ENCODE measurements at places on chromosomes 2 and 18. TPM values are rescaled to one million over a fixed set of nuclear protein-coding genes. Genes with fewer than 3 reads are reported as not detected.
A peak's percentile ranks its signal among the peaks of the same experiment; 100 is the strongest.

CNRIP1 gene
- not detected for total RNA-seq

MC5R gene
- total RNA-seq = not detected

BCL11A gene
- total RNA-seq = 0.21 TPM

TRABD2A gene
- total RNA-seq = 67.9 TPM

COLEC11 gene
- 0.11 TPM for total RNA-seq

POTEJ gene
- total RNA-seq = not detected

NT5C1B gene
- total RNA-seq = not detected

RTP5 gene
- 0.30 TPM for total RNA-seq

PAX3 gene
- total RNA-seq = not detected

GRCh38 chr18:54914816-54915215, 44.4 kb downstream of the CCDC68 start:
- DNase-seq = no peak

- DNase-seq = peak; percentile 55
These were observed at the start of gene SNTG2 for GRCh38 chr2:950080-950966. SNTG2 (plus strand) TSS chr2:950849; CDS start chr2:950997, 148 bp downstream.

DNA sequence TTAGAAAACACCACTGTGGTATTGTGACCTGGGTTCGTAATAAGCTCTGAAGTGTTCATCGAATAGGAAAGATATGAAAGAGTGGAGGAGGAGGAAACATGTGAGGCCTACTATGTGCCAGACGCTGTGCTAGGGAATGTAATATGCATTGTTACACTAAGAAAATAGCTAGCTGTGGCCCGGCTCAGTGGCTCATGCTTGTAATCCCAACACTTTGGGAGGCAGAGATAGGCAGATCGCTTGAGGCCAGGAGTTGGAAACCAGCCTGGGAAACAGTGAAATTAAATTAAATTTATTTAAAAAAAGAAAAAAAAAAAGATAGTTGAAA, 49.2 kb upstream of the ZNF397 start:
- DNase-seq = no peak

DNA sequence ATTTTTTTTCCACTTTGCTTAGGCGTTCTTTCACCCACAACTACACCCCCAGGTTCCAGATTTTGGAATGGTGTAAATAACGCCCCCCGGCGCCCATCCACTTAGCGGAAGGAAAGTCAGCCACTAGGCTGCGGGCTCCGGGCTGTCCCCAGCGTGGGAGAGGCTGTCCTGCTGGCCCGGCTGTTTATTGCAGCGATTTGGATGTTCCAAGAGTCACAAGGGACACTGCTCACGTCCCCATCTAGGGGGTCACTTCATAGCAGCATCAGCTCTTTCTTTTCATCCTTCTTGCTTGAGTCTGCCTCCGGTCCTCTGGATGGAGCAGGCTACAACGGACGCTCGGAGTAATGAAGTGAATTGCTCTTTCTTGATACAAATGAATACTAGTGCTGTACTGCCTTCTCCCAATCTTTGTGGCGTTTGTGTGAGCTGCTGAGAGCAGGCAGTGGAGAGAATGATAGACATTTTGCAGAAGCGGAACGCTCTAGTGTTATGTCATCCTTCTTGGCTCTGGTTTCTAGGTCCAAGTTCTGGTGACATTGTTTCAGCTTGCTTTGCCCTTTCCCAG, 50.7 kb upstream of the PAIP2B start:
- no peak for DNase-seq

- no peak for DNase-seq
These were observed 91.0 kb downstream of the TMEM185B start for GRCh38 chr2:120132190-120132589.

- DNase-seq = no peak
These were observed 747.0 kb downstream of the BCL11A start for GRCh38 chr2:59806486-59806885.

GRCh38 chr2:9178904-9179571, 27.6 kb upstream of the ASAP2 start:
- no peak for DNase-seq

DNA sequence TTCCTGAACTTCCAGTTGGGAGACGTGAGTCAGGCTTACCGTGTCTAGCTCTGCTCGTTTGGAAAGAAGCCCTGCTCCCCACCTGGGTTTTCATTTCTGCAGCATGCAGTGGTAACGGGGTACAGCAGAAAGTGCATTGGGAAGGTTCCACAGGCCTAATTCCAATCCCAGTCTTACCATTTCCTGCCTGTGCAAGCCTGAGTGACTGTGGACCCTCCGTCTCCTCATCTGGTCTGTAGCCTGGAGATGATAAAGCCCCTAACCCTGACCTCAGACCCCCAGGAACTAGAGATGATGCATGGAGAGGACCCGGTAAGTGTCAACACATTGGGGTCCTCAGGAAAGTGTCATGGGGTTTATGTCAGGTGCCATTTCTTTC, 5.8 kb upstream of the PSD4 start:
- DNase-seq = no peak

GRCh38 chr2:164143183-164143930, 407.5 kb upstream of the FIGN start:
- DNase-seq = no peak

DNA sequence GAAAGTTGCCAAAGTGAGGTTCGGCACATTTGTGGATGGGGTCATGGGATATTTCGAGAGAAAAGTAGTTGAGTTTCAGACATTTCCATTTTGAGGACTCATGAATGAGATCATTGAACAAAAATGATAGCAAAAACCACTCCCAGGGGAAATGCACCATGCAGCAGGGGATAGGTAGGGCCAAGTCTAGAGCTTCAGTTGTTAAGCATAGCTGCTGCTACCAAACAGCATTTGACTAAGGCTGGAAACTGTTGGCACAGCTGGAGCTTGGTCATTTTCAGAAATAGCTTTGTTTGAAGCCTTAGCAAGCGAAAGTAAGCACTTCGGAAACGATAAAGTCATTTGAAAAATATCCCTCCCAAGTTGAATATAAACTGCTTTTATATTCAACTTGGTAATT, 431.8 kb downstream of the SOCS6 start:
- DNase-seq = no peak

GRCh38 chr2:46977280-46977665, 61.7 kb upstream of the MCFD2 start:
- no peak for DNase-seq

DNA sequence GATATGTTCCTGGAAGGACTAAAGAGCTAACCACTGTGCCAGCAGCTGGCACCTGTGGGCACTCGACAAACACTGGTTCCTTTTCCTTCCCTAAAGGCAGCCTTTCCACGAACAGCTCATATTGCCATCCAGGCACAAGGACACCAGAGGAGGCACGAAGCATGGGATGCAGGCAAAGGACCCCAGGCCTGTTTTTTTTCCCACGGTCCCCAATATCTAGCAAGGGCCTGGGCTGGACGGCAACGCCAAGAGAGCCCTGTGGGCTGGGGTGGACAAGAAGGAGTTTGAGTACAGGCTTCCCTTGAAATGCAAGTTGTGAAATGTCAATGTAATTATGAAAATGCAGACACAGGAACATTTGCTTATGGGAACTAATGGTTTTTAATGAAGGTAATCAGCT, 135.9 kb downstream of the CYP26B1 start:
- no peak for DNase-seq

DNA sequence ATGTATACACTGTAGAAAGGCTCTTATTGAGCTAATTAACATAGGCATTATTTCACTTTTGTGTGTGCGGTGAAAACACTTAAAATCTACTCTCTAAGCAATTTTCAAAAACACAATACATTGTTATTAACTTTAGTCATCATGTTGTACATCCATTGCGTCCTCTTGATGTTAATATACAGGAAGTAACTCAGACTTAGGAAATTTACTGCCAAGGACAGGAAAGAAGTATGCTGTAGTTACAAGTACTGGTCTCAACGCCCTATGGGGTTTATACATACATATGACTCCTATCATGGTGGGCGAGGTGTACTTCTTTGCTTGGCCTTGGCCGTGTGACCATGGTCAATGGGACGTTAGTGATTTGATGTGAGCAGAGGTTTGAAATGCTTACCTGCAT, 15.5 kb downstream of the SCTR start:
- DNase-seq = no peak

GRCh38 chr18:49172246-49172645, 221.5 kb upstream of the SMAD7 start:
- DNase-seq = no peak

DNA sequence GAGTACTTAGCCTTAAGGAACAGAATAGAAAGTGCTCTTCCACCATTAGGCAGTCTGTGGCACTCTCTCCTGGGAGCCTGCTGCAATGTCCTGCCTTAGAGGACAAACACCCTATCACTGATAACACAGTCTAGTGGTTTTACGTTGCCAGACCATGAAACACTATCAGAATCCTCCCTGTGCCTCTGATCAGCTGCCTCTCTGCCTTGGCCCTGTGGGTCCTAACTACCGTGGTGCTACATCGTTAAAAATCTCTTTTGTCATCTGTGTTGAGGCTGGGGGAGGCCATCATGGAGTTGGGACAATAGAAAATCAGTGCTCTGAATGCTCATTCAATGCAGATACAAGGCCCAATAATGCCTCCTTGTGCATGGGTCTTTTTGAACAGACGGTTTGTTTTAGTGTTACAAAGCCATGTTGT, 11.9 kb upstream of the APCDD1 start:
- DNase-seq = no peak

DNA sequence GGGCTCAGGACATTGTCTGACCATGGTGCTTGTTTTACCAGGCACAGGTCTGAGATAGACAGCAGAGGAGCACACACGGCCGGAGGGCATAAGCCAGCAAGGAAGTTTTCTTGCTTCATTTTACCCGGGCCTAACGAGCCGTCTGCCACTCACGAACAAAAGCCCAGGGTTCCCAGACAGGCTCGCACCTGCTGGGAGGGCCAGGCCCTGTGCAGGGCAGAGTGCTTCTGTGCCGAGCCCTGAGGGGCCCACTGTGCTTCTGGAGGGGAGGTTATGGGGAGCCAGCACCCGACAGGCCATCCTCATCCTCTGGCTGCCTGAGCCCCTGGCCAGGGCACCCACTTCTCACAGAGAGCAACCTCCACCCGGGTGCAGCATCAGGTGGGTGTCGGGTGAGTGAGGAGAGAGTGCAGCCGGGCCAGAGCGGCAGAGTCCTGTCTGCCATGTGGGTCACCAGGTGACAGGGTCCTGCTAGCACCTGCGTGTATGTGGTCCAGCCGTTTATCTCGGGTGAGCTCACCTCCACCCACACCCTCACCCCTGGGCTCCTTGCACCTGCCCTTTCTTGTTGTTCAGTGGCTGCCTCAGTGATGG, 297.9 kb downstream of the NDUFA10 start:
- DNase-seq = no peak

DNA sequence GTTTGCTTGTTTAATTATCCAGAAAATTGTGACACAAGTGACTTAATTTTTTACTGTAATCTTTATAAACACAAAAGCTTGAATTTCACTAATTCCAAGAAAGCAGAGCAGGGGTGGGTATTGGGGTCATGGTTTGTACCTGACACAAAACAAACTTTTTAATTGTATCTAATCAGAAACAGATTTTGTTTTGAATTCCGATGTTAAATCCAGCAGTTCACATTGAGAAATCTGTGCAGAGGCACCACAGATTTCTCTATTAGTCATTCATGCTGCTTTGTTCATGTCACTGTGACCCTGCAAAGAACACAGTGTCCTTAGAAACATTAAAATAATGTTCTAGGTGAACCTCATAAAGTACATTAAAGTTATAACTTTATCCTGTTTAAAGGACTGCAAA, 443.4 kb downstream of the NYAP2 start:
- DNase-seq = no peak

GRCh38 chr2:12304564-12305171, 412.1 kb upstream of the TRIB2 start:
- no peak for DNase-seq

- DNase-seq = no peak
These were observed at the start of gene KCNIP3 for GRCh38 chr2:95296880-95297487. KCNIP3 (plus strand) TSS chr2:95297347; CDS start chr2:95297439, 92 bp downstream.

DNA sequence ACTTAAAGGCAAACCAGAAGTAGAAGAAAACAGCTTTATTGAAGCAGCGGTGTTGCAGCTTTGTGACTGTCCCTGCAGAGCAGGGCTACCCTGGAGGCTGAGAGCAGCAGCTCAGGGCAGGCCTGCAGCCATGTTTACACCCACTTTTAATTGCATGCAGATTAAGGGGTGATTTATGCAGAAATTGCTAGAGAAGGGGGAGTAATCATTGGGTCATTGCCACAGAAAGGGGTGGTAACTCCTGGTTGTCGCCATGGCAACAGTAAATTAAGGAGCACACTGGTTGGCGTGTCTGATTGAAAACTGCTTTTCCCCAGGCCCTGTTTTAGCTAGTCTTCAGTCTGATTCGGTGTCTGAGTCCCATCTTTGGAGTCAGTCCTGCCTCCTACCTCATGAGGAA, 195.4 kb upstream of the HDAC4 start:
- no peak for DNase-seq

DNA sequence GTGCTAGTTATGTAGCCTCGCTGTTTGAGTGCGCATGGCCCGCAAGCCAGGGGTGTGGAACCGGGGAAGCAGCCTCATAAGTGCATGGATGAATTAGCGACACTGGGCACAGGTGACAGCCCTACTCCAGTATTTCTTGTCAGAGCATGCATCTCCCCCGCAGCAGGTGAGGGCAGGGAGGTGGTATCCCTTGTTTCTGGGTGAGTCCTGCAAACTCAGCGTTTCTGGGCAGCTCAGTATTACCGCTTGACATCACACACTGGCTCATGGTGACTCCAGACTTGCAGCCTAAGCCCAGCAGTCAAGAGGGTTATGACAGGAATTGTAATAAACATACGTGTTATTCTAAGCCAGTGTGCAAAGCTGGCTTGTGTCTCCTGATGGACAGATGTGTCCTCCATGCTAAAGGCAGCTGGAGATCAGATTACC, 2.5 kb downstream of the CABLES1 start:
- DNase-seq = no peak

DNA sequence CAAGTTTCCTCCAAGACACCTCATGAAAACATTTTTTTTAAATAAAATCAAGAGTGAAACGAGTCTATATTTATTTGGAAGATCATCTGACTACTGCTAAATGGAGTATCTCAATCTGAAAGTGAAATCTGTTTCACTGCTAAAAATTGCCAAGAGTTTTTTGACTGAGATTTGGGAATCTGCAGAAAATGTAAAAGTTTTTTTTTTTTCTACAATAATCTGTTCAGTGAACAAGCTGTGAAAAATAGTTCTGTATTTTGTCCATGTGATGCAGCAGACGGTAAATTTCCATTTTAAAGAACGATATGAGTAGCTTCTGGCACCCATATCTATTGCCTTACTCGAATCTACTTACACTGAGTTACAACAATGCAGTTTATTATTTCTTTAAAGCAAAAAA, 519.7 kb downstream of the PLCL1 start:
- no peak for DNase-seq

GRCh38 chr2:176075481-176075880, 8.3 kb downstream of the EVX2 start:
- DNase-seq = no peak
